ENCODE measurements at places on chromosomes 12 and 14.

DNA sequence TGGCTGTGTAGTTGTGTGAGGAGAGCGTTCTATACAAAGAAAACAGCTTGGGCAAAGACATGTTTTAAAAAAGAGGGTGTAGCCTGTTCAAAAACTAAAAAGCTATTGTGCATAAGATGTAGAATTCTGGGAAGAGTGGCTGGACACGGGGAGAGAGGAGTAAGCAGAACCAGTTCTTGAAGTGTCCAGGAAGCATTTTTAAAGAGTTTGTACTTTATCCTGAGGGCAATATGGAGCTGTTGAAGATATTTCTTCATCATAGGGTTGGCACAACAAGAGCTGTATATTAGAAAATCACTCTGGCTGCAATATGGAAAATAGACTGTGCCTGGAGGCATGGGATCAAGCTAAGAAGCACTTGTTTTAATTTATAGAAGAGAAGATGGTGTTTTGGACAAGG, 458.9 kb upstream of the LMO3 start:
- no peak for DNase-seq

- DNase-seq = no peak
Measured at GRCh38 chr12:1542599-1542998, 51.8 kb downstream of the FBXL14 start.

DNA sequence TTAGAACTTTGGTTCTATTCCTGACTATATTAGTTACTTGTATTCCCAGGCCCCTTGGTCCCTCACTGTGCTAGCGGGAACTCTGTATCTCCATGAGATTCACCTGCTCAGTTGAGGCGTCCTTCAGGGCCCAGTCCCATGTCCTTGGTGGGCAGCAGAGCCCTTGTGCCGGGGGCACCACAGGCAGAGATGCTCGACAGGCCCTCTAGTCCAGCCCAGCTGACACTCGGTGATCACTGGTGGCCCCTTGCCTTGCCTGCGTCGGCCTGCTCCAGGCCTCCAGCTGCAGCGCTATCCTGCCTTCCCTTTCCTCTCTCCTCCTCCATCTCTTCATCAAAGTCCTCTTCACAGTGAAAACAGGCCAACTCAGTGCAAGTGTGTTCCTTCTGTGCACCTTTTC, 70.0 kb downstream of the ANKRD9 start:
- DNase-seq = no peak

DNA sequence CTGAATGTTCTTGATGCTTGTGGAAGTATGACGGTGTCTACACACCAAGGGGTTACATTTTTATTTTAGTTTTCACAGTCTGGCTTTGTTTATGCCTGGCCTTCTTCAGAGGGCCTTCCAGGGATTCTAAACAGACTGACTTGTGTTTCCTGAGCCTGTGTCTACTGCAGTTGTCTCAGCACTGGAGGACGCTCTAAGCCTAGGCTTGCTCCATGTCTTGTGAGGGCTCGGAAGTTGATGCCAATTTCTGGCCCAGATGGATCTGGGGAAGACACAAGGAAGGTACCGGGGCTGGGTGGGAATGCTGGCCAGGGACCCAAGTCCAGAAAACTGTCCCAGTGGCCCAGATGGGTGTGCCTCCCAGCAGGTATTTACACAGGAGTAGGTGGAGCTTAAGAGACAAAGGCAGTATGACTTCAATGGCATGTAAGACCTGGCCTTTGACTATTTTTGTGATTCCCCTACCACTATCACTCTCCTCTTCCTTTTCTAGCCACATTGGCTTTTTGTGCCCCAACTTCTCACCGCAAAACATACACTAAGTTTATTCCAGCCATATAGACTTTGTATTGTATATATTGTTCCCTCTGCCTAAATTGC, 56.9 kb downstream of the GPR137C start:
- DNase-seq = no peak

GRCh38 chr12:55043542-55043941, 23.8 kb downstream of the NEUROD4 start:
- no peak for DNase-seq

DNA sequence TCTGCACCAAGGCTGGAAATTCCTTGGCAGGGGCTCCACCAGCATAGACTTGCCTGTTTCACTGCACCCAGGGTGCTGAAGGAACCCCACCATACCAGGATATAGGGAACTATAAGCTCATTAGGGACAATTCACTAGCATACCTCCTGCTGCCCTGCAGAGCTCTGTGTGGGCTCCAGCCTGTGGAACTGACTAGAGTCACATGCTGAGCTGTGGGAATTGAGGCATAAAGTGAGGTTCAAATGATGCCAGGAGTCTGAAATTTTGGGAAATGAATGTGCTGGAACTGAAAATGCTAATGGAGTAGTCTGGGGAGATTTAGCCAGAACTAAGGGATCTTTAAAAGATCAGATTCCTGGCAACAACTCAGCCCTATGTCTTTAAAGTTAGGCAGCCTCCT, 7.3 kb upstream of the EMP1 start:
- no peak for DNase-seq

GRCh38 chr12:16984484-16984883, 378.5 kb upstream of the LMO3 start:
- no peak for DNase-seq

DNA sequence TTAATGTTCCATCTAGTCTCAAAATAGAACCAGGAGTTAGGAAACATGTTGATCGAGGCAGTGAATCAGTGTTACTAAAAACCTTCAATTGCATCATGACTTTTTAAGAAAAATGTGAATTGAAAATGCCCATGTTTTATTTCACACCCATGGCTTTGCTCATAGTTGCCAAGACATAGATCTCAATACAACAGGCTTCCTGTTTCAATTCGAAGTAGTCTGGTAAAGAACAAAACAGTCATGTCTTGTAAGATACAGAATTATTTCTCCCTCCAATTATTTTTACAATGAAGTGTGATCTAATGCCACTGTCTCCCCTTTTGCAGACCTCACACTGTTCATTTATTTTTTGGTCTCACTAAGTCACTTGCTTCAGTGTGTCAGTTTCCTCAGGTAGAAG, 44.6 kb upstream of the FAR2 start:
- no peak for DNase-seq

GRCh38 chr12:124906606-124907261, 7.7 kb downstream of the UBC start:
- DNase-seq = no peak

DNA sequence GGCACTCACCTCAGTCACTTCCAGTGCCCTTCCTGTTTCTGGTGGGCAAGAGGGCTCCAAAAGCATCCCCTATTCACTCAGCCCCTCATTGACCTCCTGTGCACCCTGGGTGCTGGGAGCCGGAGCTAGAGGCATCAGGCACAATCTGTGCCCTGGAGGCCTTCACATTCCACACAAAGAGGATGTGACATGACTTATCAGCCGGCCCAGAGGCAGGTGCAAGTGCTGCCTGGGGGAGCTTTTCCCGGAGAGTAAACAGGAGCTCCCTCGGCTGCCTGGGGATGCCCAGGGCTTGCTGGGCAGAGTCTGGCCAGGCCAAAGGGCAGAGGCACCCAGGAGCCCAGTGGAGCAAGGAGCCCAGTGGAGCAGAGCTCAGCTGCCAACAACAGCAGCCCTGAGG, 64.5 kb downstream of the BCL11B start:
- DNase-seq = no peak

DNA sequence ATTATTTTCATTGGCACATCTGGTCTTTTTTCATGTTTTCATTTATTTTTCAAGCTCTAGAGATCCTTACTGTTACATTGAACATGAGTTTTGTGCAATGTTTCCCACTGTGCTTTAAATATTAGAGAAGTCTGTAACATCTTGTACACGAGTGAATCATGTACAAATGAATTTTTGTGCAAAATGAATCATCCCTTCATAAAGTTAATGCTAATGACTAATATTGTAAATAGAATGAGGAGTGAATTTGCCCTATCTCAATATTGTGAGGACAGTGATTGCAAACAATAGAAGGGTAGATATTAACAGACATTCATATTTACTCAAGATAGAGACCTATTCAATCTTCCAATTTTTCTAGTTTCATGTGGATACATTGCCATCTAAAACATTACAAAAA, 463.3 kb upstream of the FOXG1 start:
- no peak for DNase-seq

- no peak for DNase-seq
Measured at GRCh38 chr14:45144658-45145057, 8.9 kb downstream of the FANCM start.

DNA sequence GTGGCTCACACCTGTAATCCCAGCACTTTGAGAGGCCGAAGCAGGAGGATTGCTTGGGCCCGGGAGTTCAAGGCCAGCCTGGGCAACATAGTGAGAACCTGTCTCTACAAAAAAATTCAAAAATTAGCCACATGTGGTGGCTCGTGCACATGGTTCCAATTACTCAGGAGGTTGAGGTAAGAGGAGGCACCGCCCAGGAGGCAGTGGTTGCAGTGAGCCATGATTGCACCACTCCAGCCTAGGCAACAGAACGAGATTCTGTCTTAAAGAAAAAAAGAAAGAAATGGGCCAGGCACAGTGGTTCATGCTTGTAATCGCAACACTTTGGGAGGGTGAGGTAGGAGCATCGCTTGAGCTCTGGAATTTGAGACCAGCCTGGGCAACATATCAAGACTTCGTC, 33.5 kb downstream of the MAP1LC3B2 start:
- no peak for DNase-seq

GRCh38 chr12:107317751-107318555, 224.6 kb upstream of the CRY1 start:
- DNase-seq = peak; percentile 92

- DNase-seq = no peak
Measured at GRCh38 chr14:92613008-92613658, 99.6 kb downstream of the RIN3 start.

DNA sequence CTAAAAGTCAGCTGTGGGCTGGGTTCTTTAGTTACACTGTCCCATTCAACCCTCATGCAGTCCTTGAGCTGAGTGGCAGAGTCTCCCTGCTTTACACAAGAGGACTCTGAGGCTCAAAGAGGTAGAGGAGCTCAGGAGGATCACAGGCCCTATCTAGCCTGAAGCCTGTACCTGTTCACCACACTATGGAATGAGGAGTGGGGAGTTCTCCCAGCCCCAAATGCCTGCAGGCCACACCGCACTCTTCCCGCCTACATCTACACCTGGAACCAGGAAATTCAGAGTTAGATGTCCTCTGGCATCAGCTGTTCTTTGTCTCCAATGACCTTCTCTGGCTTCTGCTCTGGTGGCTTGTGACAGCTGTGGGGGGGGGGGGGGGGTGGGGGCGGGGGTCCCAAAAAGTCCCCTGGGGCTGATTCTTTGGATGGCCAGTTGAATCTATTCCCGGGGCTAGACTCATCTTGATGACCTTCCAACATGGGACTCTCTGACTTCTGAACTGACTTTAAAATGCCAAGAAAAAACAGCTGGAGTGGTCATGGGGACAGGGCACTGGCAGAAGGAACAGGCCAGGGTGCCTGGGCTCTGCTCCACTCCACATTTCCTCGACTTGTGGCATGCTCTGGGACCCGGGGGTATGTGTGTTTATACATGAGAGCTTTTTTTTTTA, 30.6 kb downstream of the RIN3 start:
- no peak for DNase-seq

GRCh38 chr12:20194171-20194570, 174.2 kb upstream of the PDE3A start:
- no peak for DNase-seq

- DNase-seq = no peak
Measured at GRCh38 chr14:57085801-57086200, 182.9 kb downstream of the EXOC5 start.

DNA sequence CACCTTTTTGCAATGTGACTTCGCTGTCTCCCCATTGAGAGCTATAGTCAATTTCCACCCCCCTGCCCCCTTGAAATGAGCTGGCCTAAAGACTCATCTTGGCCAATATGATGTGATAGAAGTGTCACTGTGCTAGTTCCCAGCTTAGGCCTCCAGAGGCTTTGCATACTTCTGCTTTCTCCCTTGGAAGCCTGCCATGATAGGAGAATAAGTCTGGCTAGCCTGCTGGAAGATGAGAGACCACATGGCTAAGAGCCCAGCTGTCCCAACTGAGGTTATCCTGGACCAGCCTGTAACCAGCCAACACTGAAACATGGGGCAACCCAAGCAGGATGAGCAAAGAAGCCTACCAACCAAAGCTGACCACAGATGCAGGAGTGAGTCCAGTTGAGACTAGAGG, 196.9 kb downstream of the GRIN2B start:
- DNase-seq = no peak

GRCh38 chr12:117421068-117421752, 59.8 kb upstream of the NOS1 start:
- no peak for DNase-seq

GRCh38 chr14:101556566-101557320, 4.6 kb upstream of the DIO3 start:
- no peak for DNase-seq

DNA sequence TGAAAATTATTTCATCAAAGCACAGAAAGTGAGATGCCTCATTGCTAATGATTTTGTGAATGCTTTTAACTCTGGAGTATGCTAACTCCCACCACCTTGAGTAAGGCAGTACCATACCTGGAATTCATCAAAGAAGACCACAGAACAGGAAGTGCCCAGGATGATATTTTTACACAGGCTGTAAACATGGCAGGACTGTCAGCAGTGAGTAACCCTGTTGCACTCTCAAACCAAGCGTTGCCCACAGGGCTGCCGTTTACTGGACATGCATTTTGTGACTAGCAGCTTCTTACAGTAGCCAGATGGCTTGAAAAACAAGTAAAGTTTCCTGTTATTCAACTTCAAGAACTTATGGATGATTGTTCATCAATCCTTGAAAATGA, 42.4 kb downstream of the RALGAPA1 start:
- no peak for DNase-seq

DNA sequence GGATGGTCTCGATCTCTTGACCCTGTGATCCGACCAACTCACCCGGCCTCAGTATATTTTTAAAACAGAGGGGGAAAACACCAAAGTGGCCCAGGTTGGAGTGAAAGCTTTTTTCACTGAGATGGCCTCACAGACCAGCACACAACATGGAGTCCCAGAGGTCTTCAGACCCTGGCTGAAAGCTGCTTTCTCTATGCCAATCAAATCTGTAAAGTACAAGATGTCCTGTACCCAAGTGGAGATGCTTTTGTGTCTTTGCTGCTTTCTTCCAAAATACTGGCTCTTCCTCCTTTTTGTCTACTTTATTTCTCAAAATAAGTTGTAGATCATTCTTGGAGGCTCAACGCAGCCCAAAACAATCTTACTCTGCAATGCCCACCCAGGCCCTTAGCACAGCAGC, 214.8 kb downstream of the MED13L start:
- DNase-seq = no peak

DNA sequence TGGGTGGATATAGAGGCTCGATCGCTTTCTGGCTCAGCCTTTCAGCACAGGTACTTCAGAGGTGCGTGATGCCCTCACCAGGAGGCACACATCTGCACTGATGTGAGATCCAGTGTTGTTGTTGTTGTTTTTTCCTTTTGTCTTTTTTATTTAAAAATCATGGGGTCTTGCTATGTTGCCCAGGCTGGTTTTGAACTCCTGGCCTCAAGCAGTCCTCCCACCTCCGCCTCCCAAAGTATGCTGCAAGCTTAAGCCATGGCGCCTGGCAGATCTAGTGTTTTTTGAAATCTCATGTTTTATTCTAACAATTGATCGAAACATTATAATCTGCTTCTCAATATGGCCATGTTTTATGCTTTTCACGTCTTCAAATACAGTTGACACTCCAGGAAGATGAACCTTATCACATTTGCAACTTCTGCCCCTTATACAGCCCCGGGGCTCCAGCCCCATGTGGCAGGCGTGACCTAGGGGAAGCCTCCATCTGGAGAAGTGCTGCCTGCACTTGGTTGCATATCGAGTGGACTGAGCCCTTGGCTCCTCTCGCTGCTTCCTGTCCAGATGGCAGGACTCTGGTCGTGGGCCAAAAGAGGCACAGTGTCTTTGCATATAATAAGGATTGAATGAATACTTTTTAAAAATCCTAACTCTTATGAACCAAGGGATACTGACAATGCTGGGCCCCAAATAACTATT, 71.7 kb downstream of the TRAF3 start:
- DNase-seq = no peak

Data from NCI-H2227 treated with DMSO at 0.1 percent for 48 hours (cell line).